Ureter (tissue), 1 donor: ENCODE measurements at places on chromosomes 16 and 17. TPM values are rescaled to one million over a fixed set of nuclear protein-coding genes. Genes with fewer than 3 reads are reported as not detected.

The TMEM238L gene
- total RNA-seq = 12.4 TPM

The MATCAP1 gene
- total RNA-seq = 50.7 TPM

The TAC4 gene
- total RNA-seq = not detected

The KRT10 gene
- 70.1 TPM for total RNA-seq

The EXOC3L1 gene
- 5.2 TPM for total RNA-seq

The MYLK3 gene
- total RNA-seq = 0.44 TPM

The GUCY2D gene
- total RNA-seq = 0.81 TPM

The HOXB7 gene
- 28.9 TPM for total RNA-seq

The TBC1D3 gene
- total RNA-seq = not detected

The TPSD1 gene
- total RNA-seq = 5.0 TPM

The PRR35 gene
- not detected for total RNA-seq

The CBX2 gene
- 3.8 TPM for total RNA-seq

The NAA60 gene
- 54.4 TPM for total RNA-seq

The TP53TG3B gene
- not detected for total RNA-seq

The SULT1A2 gene
- total RNA-seq = 2.9 TPM

The PRSS33 gene
- total RNA-seq = not detected

The GRIN2A gene
- total RNA-seq = 0.81 TPM

The C17orf100 gene
- total RNA-seq = 1.8 TPM

The PMFBP1 gene
- 1.6 TPM for total RNA-seq

The TNP2 gene
- total RNA-seq = not detected

The SCNN1B gene
- total RNA-seq = 55.8 TPM

The C17orf78 gene
- total RNA-seq = not detected

The KRTAP4-6 gene
- not detected for total RNA-seq

The PRDM7 gene
- total RNA-seq = not detected

The GNG13 gene
- total RNA-seq = 0.52 TPM

The LDHD gene
- total RNA-seq = 16.9 TPM

The KRTAP4-3 gene
- not detected for total RNA-seq
